Stimulated activated CD8-positive, alpha-beta memory T cell treated with anti-CD3 and anti-CD28 coated beads, Interleukin-7, amount 100 ng/mL, for 1 hour (primary cell): ENCODE measurements at places on chromosomes 2 and 18.

GRCh38 chr2:110731064-110731463, 1.3 kb upstream of the ACOXL start:
- no peak for DNase-seq

DNA sequence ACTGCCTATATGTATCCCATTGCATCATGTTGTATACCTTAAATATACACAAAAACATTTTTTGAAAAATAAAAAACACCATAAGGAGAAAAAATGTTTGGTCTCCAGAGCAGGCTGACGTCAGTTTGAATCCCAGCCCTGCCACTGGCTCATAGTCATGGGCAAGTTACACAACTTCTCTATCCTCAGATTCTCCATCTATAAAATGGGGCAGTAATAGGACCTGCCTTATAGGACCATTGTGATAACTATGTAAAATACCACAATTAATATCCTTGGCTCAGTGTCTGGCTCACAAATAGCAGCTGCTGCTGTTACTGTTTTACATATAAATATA, 135.6 kb downstream of the SMAD7 start:
- DNase-seq: no peak

GRCh38 chr2:192155511-192156118, 39.1 kb downstream of the TMEFF2 start:
- DNase-seq: no peak

- DNase-seq: no peak
Measured at GRCh38 chr2:50952596-50952995, 79.3 kb downstream of the NRXN1 start.

DNA sequence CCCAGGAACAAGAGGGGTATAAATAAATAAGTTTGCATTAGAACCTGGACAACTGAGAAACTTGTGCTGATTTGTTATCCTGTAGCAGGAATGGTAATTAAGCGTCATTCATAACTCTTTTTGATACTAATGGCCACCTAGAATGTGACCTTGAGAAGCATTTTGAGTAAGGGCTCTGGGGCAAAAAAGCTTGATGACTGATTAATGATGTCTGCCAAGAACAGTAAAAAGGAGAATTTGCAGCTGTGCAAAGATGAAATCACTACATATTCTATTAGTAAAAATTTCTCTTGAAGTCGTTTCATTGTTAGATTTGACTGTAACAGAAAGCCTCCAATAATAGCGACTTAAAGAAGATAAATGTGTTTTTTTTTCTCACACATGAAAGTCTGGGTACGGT, 157.7 kb downstream of the PRKCE start:
- no peak for DNase-seq

DNA sequence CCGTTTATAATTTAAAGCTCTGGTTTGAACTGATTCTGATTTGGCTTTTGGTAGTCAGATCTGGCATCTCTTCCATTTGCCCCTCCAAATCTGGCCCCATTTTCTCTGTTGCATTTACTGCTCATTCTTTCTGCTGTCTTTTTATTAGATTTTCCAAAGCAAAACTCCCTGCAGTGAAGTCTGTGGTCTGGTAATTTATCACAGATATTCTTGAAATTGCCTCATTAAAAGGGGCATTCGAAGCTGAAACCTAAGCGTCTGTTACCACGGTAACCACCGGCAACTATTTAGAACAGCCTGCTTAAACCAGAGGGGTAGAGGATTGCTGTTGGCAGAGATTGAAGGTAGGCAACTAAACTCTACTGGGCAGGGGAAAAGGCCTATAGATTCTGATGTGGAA, 111.5 kb upstream of the UPP2 start:
- DNase-seq: no peak

DNA sequence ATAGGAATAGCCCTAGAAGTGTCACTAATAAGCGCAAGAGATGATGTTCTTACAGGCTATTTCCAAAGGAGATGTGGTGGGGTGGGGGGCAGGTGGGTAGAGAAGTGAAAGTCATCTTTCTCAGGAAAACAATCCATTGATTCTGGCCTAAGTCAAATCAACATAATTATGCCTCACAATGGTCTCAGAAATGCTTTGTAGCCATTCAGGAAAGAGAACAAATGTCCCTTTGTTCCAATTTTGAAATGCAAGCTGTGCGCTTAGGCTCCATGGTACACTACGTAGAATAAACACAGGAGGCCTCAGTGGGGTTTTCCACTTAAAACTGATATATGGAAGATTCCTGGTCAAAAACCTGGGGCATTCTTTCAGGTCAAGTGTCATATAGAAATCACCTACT, 529.9 kb upstream of the KLHL29 start:
- DNase-seq: no peak

DNA sequence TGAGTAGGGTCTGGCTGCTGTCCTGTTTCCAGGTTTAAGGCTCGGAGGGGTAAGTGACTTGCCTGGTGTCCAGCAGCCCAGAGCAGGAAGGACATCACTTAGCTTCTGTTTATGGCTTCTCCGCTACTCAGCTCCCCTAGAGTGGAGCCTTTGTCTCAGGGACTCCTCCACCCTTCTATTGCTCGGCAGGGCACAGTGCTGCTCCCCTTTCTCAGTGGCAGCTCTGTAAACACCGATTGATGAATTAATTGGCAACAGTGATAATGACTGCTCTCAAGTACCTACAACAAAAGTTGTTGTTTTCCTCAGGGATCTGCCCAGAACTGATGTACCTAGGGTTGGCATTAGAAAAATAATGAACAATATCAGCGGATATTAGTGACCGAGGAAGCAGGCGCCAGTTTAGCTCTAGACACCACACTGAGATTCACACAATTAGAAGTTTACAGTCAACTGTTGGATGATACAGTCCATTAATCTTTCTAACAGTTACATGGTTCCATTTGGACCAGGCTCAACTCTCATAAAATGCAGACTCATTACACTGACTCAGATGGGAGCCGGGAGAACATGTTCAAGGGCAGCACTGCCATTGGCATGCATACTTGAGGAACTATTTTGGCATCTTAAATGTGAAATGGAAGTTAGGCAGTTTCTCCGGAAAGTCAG, 265.7 kb downstream of the MTX2 start:
- no peak for DNase-seq

- DNase-seq: no peak
Measured at GRCh38 chr2:60676706-60677330, 79.2 kb upstream of the PAPOLG start.

DNA sequence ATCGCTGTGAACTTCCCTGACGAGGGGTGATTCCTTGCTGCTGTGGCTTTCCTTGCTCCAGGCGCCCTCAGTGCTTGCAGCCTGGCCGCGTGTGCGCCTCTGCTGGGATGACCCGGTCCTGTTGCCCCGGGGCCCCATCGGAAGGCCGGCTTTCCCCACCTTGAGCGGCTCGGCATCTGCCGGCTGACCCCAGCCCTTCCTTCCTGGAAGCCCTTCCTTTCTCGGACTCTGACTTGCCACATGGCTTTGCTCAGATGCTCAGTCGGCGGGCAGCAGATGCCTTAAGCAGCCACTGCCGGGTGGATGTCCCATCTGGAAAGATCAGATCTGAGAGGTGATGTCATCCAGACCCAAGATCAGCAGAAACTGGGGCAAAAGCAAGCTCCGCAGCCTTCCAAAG, 100.5 kb upstream of the ODC1 start:
- no peak for DNase-seq

DNA sequence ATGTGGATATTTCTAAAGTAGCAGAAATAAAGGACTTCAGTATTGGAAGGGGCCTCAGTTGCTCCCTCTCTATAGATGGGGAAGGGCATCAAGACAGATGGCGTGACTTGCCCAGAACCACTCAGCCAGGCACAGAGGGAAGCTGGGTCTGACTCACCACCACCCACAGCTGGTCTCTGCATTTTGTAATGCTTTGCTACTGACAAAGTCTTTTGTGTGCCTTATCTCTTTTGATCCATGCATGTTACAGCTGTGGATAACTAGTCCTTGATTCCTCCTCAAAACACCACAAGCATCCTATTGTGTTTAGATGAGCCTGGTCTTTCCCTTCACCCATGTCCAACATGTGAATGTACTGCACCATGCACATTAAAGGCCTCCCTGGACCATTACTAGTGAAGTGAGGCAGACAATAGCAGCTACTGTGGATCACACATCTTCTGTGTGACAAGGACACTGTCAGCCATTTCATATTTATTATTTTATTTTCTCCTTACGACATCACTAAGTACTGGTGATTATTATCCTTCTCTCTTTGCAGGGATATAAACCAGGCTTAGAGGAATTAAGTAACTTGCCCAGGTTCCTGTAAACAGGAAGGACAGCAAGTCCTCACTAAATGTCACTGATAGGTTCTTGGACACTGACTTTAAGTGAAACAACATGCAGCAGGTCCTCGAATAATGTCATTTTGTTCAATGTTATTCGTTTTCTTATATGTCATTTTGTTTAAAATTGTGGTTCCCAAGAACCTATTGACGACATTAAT, 29.6 kb upstream of the IL37 start:
- no peak for DNase-seq

DNA sequence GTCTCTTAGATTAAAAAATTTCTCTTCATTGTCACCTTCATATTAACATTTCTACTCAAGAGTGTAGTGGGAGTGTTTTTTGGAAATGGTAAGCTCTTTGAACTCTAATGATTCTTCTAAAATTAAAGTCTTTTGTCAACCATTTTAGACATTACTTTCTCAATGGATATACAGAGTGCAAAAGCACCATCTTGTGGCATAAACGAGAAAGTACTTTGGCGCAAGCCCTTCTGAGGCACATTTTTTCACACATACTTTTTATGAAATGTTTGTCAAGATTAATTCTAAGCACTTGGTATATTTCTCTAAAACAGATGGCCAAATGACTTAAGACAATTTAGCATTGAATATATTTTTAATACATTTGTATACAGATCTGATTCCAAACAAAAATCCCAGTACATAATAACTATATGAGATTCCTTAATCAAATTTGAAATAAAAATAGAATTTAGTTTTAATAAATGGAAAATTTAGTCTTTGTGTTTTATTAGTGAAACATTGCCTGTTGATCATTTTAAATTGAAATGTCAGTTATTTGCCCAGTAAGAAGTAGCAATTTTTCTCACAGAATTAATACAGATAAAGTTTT, 63.3 kb upstream of the GALNT5 start:
- no peak for DNase-seq

DNA sequence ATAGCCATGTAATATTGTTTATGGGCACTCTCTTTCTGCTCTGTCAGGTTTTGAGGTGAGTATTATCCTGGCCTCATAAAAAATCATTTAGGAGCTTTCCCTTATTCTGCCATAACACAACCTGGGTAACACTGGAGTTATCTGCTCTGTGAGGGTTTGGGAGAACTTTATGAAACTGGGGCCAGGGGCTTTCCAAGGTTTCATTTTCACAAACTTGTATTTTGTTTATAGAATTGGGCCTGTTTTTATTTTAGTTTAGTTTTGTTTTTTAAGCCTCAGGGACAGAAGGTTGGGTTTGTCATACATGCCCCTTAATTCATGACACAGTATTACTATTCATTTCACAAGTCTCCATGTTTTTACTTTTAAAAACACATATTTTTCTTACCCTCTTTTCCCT, 83.5 kb downstream of the IRS1 start:
- no peak for DNase-seq

- DNase-seq: no peak
Measured at GRCh38 chr2:9830685-9831410, 12.4 kb upstream of the TAF1B start.

GRCh38 chr2:225103737-225104141, 61.5 kb upstream of the DOCK10 start:
- no peak for DNase-seq

DNA sequence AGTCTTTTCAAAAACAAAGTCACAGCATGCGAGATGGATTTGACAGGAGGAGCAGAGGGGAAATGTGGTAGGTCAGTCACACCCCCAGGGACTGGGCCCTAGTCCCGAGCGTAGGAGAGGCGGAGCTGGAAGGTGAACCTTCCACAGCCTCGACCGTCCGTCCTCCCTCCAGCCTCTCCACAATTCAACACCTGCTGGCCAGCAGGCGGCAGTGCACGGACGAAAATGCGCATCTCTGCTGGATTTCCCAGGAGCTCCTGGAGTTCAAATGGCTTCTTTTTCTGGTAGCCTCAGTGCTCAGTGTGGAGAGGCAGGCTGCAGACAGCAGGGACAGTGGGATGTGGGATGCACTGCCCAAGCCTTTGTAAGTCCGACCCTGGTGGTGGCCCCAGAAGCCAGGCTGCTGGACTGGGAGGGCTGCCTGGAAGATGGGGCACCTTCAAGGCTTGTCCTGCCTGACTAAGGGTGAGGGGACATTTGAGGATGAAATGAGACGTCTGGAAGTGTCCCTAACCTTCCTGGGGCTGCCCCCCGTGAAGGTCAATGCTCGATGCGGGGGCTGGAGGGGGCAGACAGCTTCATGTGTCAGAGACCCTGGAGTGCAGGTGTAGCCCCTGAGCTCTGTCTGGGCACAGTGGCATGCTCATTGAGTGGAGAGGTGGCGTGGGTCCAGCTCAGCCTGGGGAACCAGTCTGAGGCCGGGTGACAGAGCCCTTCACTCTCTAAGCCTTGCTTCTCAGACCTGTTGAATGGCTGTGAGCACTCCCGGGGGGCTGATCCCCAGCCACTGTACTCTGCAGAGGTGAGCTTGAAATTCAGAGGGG, 189.5 kb downstream of the TFCP2L1 start:
- no peak for DNase-seq

DNA sequence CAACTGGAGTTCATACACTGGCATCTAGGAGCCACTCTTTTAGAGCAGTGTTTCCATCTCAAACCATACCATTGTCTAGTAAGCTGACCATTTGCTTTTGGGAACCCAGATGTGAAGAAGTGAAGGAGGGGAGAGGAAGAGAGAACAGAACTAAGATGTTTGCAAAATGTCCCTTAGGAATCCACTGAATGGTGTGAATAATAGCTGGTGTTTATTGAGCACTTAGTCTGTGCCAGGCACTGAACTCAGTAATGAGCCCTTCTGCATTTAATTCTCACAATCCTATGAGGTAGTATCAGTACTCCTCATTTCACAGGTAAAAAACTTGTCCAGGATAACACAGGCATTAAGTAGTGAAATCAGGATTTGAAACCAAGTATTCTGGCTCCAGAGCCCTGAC, 23.5 kb downstream of the LMAN2L start:
- DNase-seq: no peak

GRCh38 chr2:120548627-120549608, 186.8 kb upstream of the GLI2 start:
- DNase-seq: no peak

DNA sequence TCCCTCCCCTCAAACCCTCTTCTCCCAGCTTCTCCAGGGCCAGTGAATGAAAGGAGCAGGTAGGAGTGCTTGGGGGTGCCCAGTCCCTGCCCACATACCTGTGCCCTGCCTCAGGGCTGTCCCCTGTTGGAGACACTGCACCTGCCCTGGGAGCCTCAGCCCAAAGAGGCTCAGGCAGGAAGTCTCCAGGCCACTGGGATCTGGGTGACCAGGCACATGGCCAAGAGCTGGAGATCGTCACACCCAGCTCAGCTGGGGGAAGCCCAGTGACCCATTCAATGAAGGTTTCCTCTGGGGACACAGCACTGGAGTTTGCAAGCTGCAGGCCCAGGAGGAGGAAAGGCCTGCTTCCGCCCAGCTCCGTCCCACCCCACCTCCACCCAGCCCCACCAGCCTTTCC, 156.4 kb downstream of the ZFP36L2 start:
- no peak for DNase-seq
